ENCODE measurements at places on chromosomes 12 and 14.

- no peak for DNase-seq
Measured at GRCh38 chr12:86550218-86551145, 294.3 kb upstream of the MGAT4C start.

GRCh38 chr14:64324895-64325294 lies 30.7 kb upstream of the ESR2 start:
- DNase-seq = no peak

- peak; percentile 12 for DNase-seq
Measured at GRCh38 chr14:31270196-31270772, 62.7 kb upstream of the HECTD1 start.

- DNase-seq = no peak
Measured at GRCh38 chr12:57090924-57091637, 2.2 kb downstream of the NAB2 start.

DNA sequence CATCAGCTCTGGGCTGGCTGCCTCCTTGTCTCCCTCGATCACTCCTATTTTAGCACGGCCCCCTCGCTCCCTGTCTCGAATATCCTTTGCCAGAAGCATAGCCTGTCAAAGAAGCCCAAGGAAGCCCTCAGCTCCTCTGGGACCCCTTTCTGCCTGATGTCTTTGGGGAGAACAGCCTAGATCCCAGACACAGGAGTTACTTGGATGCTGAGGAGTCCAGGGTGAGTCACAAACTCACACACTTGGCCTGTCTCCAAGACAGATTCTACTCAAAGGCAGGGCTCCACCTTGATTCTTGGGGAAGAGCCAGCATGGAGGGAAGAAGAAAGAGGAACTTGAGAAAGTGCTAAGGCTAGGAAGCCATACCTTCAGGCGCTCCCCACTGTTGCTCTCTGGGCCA lies 8.1 kb downstream of the AVIL start:
- peak; percentile 55 for DNase-seq

DNA sequence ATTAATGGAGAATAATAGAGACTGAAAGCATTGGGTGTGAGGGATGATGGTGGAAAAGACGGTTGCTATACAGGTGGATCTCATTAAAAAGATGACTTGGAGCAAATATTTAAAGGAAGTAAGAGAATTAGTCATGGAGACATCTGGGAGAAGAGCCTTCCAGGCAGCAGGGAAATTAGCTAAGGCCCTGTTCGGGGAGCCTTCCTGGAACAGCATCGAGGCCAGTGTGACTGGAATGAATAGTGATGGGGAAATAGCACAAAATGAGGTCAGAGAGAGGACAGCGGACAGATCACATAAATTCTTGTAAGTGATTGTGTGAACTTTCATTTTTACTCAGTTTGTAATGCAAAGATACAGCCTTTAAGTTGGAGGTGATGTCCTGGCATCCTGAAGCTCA lies 842.3 kb downstream of the SLC6A15 start:
- DNase-seq = no peak

- DNase-seq = peak; percentile 25
Measured at GRCh38 chr14:26163761-26164160, 434.1 kb downstream of the NOVA1 start.

GRCh38 chr14:25411781-25412757 lies 362.1 kb upstream of the STXBP6 start:
- DNase-seq = no peak

GRCh38 chr12:108778053-108778452 lies 46.7 kb upstream of the CORO1C start:
- DNase-seq = no peak

- DNase-seq = no peak
Measured at GRCh38 chr14:69670093-69670492, 58.7 kb downstream of the SUSD6 start.

- DNase-seq = no peak
Measured at GRCh38 chr12:6980740-6981139, 10.0 kb downstream of the EMG1 start.

DNA sequence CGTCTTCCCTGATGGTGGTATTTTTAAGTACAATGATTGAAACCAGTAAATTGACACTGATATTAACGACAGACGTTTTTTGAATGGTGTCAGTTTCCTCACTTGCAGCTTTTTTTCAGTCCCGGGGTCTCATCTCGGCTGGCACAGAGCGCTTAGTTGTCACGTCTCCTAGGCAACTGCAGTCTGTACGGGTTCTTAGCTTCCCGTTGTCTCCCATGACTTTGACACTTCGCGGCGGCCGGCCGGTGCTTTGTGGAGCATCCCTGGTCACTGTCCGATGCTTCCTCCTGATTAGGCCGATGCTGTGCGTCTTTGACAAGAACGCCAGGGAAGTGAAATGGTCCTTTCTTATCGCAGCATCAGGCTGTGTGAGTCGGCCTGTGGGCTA lies 67.4 kb downstream of the ADGRD1 start:
- no peak for DNase-seq

GRCh38 chr12:80714055-80714454 lies 2.7 kb upstream of the MYF5 start:
- DNase-seq = no peak

DNA sequence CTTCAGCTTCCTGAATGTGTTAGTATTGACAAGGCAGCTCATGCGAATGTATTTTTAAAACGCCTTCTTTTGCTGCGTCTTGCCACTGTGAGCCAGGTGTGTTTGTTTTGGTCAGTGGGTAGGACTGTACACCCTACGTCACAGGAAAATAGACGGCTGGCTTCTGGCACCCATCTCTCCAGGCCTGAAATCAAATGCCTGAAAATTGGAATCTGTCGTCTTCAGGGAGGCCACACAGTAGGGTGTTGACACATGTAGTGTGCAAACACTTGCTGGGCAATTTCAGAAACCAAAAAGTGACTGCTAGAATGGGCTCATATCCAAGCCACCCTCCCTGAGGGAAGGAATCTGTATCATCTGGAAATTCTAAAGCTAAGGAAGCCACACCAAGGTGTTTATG lies 209.3 kb downstream of the TTC8 start:
- DNase-seq = no peak

- no peak for DNase-seq
Measured at GRCh38 chr12:90953956-90954421, 987 bp downstream of the CCER1 start.

DNA sequence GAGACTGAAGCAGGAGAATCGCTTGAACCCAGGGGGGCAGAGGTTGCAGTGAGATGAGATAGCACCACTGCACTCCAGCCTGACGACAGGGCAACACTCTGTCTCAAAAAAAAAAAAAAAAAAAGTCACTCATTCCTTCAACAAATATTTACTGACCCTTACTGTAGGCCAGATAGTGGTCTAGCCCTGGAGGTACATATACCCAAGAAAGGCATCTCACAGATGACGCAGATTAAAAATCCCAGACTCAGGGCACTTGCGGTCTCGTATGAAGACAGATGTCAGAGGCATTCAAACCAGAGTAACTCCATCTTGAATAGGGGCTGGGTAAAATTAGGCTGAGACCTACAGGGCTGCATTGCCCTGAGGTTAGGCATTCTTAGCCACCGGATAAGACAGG lies 44.8 kb downstream of the CLMN start:
- no peak for DNase-seq

DNA sequence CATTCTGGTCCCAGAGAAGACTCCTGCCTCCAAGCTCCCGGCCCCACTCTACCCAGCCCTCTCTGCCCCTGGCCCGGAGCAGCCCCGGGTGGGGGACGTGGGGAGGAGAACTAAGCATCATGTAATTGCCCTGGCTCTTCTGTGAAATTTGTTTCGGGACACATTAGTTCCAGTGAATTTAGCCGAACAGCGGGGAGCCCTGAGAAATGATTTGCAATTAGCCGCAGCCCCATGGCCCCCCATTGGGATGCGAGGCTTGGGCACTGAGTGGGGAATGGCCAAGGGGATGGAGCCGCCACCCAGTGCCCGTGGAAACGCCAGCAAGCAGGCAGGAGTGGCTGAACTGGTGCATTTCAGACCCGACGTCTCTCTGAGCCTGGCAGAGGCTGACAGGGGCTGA lies 173.9 kb upstream of the LHX5 start:
- DNase-seq = no peak

- no peak for DNase-seq
Measured at GRCh38 chr14:103688906-103689902, 26.0 kb downstream of the XRCC3 start.

GRCh38 chr14:68775614-68776126 lies 17.2 kb downstream of the ZFP36L1 start:
- DNase-seq = no peak

GRCh38 chr12:107092669-107093416 lies 506 bp downstream of the CRY1 start:
- DNase-seq = no peak

DNA sequence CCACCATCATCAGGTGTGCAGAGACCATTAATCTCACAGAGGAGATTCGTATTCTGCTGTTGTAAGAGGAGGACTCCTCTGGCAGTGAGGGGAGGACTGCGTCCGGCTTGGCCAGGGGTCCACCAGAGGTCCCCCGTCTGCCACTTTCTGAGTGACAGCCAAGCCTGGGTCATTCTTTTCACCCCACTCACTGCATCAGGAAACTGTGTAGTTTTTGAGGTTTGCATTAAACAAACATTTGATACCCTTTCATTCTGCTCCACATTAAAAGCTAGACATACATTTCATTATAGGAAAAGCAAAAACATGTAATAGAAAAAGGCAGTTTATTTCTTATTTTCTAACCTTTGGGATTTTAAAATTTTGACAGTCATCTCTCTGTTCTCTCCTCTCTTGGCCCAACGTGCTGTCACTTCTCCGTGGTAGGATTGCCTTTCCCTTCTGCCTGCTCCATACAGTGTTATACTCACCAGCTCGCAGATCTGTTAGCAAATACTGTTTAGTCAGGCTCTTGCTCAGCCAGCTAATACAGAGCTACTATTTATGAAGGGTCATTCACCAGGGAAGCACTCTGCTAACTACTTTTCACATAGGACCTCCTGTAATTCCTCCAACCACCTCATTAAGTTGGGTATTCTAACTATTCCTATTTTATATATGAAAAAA lies 99.3 kb downstream of the PELI2 start:
- no peak for DNase-seq

DNA sequence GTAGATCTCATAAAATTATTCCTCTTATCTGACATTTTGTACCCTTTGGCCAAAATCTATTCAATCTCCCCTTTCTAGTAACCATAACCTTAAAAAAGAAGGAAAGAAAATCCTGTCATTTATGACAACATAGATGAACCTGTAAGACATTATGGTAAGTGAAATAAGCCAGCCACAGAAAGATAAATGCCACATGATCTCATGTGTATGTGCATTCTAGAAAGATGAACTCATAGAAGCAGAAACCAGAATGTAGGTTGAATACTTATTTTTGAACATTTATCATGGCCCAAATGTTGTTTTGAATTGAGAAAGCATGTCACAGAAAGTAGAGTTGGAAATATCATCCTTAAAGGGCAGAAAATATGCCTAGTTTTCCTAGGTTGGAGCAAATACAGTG lies 1053.6 kb downstream of the SLC6A15 start:
- DNase-seq = no peak

DNA sequence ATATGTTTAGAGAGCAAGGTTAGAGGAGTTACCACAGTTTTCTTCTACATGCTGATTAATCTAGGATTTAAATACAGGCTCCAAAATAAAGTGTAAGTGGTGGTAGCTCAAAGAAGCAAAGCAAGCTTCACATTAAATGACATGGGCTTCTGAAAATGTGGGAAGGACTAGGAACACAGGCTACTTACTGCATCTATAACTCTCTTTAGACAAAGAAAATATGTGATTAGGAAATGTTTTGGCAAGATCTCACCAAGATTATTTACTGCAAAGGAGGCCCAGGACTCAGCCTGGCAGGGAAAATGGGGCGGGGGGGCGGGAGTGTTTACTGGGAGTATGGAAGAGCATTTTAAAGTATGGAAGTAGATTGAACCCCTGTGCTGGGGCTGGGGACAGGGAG lies 39.4 kb downstream of the ETV6 start:
- DNase-seq = no peak

GRCh38 chr12:123062681-123063486 lies 82.4 kb downstream of the ARL6IP4 start:
- DNase-seq = no peak

DNA sequence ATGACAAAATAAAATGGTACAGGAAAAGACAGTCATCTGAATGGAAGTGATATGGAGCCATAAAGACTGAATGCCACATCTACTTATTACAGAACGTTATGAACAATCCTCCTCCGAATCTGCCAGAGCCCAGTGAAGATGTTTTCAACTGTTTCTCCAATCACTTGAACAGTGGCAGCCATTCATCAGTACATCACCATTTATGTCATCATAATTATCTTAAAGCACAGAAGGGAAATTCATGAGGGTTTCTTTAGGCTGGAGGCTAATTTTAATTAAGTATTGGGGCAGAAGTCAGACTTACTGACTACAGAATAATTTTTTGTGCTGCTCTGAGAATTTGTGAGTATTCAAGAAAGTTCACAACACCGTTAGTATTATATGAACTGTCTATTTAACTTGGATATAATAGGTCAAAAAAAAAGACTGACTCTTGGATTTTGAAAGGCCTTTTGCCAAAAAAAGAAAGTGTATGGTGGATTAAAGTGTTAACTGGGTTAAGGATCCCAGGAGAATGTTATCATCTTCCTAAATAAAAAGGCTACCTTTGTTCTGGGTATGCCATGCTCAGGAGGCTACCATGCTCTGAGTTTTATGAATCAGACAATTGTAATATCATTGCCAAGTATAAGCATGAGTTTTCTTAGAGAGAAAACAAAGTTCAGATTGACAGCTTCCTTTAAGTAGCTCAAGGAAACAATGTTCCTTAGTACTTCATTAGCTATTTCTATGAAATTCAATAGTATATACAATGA lies 40.1 kb downstream of the PDZRN4 start:
- no peak for DNase-seq

DNA sequence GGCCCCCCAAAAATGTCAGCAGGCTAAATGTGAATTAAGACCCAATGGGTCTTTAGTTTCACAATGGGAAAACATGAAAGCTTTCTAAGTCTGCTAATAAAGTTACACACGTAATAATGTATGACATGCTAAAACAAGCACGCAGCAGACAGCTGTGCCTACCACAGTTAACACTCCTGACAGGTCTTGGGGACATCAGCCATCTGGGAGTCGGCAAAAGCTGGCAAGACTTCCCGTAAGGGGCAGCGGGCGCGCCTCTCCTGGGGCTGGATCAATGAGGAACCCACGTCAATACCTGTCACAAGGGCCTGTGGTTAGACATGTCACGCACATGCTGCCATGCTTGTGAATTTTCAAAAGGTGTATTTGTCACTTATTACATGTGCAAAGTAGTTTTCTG lies 45.0 kb downstream of the ACTN1 start:
- no peak for DNase-seq
